Activated CD4-positive, alpha-beta memory T cell treated with anti-CD3 and anti-CD28 coated beads, Interleukin-2, amount 10 ng/mL, durations not matched to agents 7 days and 5 days (primary cell): ENCODE measurements at places on chromosomes 1 and 21.

DNA sequence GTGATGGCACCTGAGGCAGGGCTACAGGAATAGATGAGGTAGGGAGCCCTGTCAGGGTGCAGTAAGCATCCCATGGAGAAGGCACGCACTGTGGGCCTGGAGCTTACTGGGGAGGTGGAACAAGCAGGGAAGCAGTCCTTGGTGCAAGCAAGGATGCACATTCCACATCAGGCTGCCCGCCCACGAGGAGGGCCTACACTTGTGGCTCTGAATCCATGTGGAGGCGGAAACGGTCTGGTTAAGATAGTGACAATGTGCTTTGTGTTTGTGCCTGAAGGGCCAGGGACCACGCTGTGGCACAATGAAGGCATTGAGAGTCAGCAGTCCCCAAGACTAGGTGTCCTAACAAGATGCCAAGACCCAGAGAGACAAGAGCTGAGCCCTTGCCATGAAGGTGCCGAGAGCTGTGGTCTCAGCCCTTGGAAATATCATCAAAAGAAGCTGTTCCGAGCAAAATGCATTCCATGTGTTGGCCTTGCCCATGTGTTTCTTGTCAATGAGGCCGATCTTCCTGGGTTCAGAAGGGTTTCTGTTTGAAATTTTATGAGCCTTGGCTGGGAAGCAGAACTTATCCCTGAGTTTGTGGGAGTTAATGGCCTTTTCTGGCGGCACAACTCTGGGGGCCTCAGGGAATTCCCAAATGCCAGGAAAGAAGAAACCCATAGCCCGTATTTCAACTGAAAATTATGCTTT lies 111.9 kb downstream of the NGF start:
- DNase-seq = no peak

DNA sequence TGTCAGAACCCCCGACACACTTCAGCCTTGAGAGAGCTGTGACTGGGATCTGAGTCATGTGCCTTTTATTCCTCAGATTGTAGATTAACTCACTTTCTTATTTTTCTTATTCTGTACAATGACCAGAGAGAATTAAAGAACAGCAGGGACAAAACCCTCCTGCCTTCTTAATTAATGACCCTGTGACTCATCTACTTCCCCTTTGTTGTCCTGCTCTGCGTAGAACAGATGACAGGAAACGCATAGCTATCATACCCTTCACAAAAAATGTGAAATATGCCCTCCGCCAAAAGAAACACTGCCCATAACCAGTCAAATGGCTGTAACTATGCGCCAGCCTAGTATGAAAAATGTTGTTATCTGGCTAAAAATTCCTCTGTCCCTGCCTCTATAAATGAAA lies 9.1 kb upstream of the PADI2 start:
- DNase-seq = no peak

GRCh38 chr1:197269053-197269452 lies 1.0 kb downstream of the CRB1 start:
- no peak for DNase-seq

GRCh38 chr1:84297546-84298244 lies 3.8 kb upstream of the SAMD13 start:
- no peak for DNase-seq

GRCh38 chr1:62341615-62342014 lies 22.4 kb upstream of the KANK4 start:
- DNase-seq = no peak

- DNase-seq = no peak
Observed at GRCh38 chr1:94623560-94624148, 82.1 kb upstream of the F3 start.

GRCh38 chr1:183908079-183908478 lies 103.2 kb downstream of the RGL1 start:
- DNase-seq = no peak

- no peak for DNase-seq
Observed at GRCh38 chr1:115402753-115403184, 64.7 kb upstream of the NGF start.

DNA sequence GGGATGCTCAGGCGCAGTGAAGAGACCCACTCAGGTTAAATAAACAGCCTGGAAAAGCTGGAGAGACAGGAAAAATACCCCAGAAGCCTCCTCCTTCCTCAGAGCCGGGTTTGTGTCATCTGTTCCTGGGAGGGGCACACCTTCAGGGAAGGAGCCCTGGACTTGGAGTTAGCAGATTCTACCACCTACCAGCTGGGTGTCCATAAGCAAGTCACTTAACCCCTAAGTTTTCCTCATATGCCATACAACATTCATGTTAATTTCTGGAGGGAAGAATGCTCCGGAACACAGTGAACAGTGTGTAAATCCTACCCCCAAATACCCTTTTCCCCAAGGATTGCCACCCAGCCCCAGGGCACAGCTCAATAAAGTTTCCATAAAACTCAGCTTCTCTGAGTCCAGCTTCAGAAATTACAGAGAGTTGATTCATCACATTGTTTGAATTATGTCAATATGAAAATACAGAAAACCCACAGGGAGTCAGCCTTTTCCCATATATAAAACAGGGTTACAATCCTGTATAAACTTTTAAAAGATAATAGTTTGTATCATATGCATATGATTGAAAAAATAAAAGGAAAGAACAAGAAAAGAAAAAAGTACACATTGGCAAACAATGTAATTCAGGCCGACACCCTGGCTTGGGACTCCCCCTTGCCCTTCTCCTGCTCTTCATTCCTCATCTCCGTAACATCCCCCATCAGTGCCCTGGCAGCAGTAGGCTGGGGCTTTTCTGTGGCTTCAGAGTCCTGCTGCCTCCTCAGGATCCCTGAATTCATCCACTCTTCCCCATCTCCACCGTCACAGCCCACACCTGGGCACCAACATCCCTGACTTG lies 291.8 kb upstream of the USP24 start:
- no peak for DNase-seq

DNA sequence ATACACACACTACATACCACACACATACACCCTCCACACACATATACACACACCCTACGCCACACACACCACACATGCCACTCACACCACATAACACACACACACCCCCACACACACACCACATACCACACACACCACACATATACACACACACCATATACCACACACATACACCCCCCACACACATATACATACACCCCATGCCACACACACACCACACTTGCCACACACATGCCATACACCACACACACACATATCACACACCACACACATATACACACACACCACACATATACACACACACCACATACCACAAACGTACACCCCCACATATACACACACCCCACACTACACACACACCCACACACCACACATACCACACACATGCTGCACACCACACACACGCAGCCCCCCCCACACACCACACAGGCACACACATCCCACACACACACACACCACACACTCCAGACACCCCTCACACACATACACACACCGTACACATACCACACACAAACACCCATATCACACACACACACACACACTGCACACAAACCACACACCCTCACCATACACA lies 76.7 kb upstream of the TMPRSS2 start:
- DNase-seq = no peak

DNA sequence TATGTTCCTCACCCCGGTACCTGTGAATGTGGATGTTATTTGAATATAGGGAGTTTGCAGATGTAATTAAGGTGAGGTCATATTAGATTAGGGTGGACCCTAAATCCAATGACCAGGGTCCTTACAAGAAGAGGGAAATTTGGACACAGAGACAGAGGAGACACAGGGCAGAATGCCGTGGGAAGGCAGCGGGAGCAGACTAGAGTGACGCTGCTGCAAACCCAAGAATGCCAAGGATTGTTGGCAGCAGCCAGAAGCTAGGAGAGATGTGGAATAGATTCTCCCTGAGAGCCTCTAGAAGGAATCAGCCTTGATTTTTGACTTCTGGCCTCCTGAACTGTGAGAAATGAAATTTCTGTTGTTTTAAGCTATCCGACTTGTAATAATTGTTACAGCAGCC lies 53.6 kb downstream of the SPATA46 start:
- DNase-seq = no peak

GRCh38 chr1:61482170-61482734 lies 242.7 kb downstream of the TM2D1 start:
- DNase-seq = no peak

- no peak for DNase-seq
Observed at GRCh38 chr1:205915354-205915990, 27.8 kb downstream of the SLC26A9 start.

DNA sequence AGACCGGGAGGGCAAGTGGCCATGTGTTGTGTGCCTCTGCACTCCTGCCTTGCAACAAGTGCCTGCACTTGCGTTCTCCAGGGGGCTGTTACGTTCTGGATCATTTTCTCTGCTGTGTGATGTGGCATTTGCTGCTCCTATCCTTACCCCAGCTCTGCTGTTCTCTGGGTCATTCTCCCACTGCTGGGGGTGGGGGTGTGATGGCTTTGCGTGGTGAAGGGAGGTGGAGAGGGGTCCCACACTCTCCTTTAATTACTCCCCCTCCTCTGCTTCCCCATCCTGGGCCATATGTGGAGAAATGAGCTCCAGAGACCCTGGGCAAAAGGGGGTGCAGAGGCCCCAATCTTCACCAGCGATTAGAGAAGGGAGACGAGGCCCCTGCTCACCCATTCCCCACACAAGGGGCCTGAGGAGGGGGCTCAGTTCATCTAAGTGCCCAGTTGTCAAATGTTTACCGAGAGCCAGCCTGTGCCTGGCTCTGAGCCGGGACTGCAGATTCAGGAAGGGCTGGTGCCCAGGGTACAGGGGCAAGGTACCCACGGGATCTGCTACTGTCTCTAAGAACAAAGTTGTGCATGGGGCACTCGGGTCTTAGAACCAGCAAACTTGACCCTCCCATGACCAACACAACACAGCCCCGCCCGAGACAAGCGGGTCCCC lies 355.4 kb downstream of the PTPRU start:
- no peak for DNase-seq

DNA sequence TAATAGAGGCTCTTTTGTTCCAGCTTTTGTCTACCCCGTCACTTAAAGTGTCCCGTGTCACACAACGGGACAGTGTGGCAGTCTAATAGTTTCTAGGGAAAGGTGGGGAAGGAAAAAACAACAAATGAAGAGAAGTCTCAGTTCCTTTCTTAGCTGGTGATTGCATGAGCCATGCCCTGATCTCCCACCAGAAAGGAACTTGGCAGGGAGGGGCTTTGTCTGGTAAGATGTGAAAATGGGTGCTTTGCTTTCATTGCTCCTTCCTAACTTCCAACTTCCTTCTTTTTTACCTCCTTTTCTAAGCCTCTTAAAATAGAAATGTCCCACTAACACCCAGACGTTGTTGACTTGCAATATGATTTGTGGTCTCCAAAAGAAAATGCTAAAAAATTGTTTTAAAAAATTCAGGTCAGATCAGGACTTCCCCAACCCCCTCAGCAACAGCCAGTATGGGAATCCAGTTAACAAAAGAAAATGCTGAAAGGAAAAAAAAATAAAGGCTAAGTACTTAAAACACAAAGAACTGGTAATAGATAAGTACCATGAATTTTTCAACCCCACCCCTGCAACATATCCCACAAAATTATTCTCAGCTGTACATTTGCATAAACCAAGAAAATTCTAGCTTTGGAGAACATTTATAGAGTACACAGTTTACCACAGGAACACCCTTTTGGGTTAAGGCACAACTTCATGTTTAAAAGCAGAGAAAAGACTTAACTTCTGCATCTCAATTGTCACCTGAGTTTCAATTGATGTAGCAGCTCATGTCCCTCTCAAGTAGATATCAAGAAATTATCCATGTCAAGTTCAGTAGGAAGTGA lies 106.2 kb downstream of the NIBAN1 start:
- no peak for DNase-seq

DNA sequence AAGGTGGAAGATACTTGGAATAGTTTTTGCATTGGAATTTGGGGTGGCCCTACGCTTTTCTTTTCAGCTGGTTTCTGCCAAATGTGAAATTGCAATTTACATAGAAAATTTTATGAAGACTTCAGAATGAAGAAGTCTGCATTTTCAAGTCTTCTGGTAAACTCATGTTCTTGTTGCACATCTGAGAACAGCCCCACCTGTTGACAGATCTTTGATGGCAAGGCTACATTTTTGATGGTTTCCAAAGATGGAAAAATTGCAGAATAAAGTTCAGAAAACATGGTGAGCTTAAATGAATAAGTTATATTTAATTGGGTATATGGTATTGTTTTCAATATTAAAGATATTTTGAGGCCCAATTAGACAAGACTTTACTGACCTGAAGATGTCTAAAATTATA lies 25.4 kb downstream of the OLFM3 start:
- no peak for DNase-seq

DNA sequence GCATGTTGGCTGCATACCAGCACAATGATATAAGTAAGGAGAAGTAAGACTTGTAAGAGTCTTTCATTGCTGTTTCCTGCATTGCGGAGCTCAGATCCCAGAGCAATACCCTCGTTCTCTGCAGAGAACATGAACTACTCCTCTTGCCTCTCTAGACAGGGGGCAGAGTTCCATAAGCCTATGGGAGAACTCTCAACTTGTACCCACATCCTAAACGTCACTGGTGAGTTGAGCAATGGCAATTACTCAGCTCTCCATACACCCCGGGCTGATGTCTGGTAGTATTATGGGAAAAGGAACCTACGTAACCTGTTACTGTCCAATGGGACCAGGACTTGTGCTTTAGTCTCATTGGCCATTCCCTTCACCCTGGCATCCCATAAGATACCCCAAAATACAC lies 27.3 kb upstream of the ZNF496 start:
- DNase-seq = no peak

- DNase-seq = no peak
Observed at GRCh38 chr21:38277501-38278131, 20.8 kb downstream of the KCNJ15 start.

- no peak for DNase-seq
Observed at GRCh38 chr1:118555638-118556037, 370.6 kb upstream of the SPAG17 start.

DNA sequence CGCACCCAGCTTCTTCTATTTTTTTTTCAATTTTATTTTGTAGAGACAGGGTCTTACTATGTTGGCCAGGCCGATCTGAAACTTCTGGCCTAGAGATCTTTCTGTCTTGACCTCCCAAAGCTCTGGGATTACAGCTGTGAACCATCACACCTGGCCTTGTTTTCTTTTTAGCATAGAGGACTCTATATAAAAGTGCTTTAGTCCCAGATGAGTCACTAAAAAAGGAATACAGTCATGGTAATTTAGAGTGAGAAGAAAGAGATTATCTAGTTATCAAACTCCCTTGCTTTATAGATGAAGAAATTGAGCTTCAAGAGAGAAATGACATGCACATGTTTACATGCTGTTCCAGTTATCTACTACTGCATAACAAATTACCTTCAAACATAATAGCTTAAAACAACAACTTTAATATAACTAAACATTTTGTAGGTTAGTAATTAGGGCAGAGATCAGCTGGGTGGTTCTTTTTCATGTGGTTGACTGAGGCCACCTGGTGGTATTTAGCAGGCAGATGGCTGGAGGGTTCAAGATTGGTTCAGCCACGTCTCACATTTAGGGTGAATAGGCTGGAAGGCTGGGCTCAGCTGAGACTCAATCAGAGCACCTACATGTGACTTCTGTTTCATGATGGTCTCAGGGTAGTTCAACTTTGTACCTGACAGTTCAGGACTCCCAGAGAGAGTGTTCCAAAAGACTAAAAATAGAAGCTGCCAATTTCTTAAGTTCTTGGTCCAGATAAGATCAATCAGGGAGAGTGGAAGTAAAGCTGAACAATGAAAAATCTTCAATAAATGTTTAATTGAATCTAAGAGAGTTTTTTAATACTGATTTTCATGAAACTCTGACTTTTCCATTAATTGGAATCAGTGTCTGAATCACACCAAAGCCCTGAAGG lies 16.9 kb upstream of the MTF2 start:
- peak; percentile 51 for DNase-seq
